ENCODE measurements at places on chromosomes 16 and 17.
A peak's percentile ranks its signal among the peaks of the same experiment; 100 is the strongest.

- DNase-seq: no peak
Observed at GRCh38 chr16:86027373-86028126, 128.6 kb downstream of the IRF8 start.

GRCh38 chr16:24935336-24935735 lies 79.8 kb downstream of the ARHGAP17 start:
- no peak for DNase-seq

DNA sequence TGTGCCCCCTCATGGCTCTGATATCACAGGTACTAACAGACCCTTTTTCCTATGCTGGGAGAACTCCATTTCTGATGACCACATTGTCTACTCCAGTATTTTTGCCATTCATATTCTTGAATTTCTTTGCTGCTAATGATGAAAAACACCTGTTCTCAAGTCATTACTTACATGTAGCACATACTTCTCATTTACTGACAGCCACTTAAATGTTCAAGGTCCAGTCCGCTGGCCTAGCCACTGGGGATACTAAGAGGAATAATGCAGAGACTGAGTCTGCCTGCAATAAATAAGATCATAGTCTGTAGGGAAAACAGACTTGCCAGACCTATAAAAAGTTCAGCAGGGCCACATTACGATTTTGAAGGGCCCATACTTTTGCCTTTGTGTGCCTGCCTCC lies 27.5 kb downstream of the TEX14 start:
- DNase-seq: no peak

DNA sequence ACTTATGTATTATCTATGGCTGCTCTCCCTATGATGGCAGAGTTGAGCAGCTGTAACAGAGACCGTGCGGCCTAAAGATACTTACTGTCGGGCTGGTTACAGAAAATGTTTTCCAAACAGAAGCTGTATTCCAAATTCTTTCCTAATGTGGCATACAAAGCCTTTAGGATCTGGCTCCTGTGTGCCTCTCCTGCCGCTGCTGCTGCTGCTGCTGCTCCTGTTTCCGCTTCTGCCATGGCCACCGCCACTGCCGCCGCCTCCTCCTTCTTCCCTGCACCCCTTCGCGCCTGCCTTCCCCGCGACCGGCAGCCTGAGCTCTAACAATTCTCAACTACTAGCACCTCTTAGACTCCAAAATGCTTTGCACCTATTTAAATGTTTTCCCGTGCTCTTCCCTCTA lies 263.9 kb upstream of the TBX2 start:
- DNase-seq: no peak

- no peak for DNase-seq
Observed at GRCh38 chr16:54931120-54932014, 702 bp downstream of the IRX5 start.

DNA sequence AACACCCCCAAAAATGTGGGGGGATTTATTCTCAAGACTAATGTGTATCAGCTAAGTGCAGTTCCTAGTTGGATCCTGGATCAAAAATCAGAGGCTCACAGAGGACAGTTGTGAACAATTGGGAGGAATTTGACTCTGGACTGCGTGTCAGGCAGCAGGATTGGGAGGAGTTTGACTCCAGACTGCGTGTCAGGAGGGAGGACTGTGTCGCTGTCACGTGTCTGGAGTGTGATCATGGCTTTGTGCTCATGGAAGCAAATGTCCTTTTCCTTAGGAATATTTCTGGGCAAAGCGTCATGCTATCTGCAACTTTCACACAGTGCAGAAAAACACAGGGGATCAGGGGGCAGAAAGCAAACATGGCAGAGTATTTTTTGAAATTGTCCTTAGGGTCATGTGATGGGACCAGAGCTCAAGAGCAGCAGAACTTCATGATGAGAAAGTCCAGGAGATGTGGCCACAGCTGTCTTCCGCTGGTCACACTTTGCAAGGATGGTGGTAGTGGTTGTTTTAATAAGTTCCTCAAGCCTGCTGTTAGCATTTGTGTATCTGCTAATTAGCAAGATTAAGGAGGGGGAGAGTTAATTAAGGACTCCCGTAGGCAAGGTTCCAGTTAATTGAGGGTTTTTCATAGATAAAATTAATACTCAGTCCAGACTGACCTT lies 122.0 kb upstream of the CHMP6 start:
- DNase-seq: no peak

DNA sequence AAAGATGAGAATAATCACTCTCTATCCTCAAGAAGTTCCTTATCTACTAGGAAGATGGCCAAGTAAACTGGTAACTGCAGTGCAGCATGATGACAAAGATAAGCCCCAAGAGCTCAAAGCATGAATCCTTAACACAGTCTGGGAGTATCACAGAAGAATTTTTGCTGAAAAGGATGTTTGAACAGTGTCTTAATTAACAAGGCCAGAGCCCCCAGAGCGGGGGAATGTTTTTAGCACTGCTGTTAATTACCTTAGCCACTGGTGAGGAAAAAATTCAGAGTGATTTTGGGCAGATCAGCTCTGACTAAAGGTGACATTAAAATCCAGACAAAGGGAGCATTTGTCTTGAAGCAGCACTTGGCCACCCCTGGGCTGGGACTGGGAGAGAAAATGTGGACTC lies 30.1 kb downstream of the ADAMTS18 start:
- no peak for DNase-seq

- DNase-seq: no peak
Observed at GRCh38 chr17:57309479-57309878, 53.2 kb downstream of the MSI2 start.

- DNase-seq: no peak
Observed at GRCh38 chr17:13051915-13052314, 34.1 kb upstream of the ELAC2 start.

GRCh38 chr17:80132906-80133625 lies 13.9 kb downstream of the EIF4A3 start:
- DNase-seq: no peak

GRCh38 chr17:3572231-3572630 lies 14.6 kb upstream of the TRPV3 start:
- DNase-seq: no peak

DNA sequence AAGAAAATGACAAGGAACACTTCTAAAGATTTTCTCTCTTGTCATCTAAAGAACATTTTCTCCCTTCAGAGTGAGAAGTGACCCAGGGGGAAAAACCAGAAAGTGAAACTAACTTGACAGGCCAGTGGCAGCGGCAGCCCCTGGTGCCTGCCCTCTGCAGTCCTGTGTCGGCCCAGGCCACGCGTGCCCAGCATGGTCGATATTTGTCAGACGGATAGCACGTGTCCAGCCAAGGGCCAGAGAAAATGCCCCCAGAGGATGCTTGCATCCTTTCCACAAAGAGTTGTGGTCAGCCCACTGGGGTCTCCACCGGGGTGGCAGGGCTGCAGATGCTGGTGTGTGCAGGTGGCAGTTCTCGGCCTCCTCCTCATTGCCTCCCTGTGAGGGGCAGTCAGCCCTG lies 176.6 kb downstream of the RAB11FIP4 start:
- DNase-seq: no peak

- DNase-seq: no peak
Observed at GRCh38 chr16:66269617-66270332, 96.7 kb upstream of the CDH5 start.

DNA sequence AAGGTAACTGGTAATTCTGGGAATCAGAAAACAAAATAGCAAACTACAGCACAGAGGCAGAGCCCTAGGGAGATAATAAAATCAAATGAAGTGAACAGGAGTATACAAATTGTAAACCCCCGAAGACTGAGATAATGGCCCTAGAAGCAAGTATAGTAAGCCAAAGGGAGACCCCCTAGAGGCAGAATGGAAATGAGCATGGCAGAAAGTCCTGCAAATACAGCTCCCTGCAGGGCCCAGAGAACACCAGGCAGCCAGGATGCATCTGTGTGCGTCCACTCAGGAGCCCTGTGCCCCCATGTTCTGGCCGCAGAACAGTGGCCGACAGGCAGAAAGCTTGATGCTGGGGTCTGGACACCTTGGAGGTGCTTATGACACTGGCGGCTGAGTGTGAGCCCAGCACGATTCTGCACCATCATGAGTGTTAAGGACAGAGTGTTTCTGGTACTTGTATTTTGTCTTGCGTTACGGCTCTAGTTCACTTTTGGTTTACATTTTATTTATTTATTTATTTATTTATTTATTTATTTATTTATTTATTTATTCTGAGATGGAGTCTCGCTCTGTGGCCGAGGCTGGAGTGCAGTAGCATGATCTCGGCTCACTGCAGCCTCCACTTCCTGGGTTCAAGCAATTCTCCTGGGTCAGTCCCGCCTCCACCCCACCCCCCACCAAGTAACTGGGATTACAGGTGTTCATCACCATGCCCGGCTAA lies 48.7 kb downstream of the RGS9 start:
- no peak for DNase-seq

- no peak for DNase-seq
Observed at GRCh38 chr16:85424260-85425073, 188.7 kb upstream of the GSE1 start.

- DNase-seq: no peak
Observed at GRCh38 chr17:4987767-4988567, 492 bp upstream of the CAMTA2 start.

GRCh38 chr17:64377769-64378282 lies 12.8 kb downstream of the PECAM1 start:
- DNase-seq: no peak

DNA sequence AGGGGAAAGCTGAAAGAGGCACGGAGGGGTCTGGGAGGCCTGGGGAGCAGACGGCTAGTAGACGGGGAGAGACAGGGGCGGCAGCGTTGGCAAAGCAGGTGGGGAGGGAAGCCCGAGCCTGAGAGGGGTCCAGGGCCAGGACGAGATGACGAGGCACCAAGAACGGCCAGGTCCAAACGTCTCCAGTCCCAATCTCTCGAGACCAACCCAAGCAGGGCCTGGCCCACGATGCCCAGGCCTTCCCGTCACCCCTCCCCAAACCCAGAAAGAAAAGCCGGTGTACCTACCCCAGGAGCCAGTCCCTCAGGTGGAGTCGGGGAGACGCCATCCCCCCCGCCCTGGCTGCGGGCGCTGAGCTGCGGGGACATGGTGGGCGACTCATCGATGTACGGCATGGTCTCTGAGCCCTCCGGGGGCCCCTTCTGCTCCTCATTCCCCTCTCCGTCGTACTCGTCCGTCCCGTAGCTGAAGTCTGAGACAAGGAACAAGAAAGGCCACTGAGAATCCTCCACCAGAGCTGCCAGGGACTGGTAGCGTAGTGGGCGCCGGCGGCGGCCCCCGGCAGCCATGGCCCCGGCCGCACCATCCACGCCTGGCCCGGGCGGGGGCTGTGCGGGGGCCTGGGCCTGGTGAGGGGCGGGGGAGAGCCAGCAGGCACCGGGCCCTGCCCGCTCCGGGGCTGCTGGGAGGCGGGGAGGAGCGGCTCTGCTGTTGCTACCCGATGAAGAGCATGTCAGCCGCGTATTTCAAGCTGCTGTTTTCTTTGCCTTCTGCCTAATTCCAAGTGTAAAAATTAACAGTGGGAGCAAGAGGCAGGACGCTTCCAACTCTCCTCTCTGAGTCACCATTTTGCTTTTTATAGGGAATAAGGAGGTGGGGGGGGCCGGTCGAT lies 54.6 kb downstream of the ABR start:
- DNase-seq: no peak

DNA sequence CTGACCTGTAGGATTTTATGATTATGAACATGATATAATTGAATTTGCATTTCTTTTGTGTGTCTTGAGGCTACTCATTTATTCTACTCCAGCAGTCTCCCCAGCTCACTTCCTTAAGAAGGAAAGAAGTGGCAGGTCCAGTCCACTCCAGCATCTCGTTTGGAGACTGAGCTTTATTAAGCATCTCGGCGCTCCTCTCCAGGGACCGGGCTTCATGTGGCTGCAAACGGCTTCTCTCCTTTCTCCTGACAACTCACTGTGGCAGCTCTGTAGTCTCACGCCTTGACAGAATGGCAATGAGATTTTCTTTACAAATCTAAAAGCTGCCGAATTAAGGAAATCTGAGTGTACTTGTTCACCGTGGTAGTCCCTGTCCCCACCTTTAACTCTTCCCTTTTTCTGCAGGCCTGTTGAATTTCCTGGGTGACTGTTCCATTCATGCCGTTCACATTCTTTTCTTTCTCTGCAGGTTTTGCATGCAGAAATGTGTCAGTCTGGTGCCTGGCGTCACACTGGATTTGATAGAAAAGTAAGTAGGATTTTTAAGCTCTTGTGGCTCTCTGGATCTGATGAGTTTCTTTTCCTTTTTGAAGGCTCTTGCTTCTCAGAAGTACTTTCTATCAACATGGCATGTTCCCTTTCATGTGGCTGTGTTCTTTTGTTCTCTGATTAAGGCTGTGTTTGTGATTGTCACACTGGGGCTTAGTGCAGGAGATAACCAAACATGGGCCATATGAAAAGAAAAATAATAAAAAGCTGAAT lies 200.5 kb upstream of the CHMP6 start:
- DNase-seq: no peak

DNA sequence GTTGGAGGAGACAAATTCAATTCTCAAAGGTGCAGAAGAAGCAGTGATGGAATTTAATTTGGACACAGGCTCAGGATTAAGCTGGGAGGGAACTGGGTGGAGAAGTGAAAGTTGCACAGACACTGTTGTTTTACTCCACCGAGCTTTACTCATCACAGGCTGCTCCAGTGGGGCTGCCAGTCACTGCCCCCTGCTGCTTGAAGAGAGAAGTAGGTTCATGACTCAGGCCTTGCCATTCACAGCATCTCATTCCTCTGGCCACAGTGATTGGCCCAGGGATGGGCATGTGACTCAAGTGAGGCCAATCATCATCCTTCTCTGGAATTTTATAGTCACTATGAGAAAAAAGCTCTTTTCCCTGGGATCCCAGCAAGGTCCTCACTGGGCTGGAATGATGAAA lies 11.8 kb downstream of the GNAO1 start:
- peak; percentile 37 for DNase-seq

DNA sequence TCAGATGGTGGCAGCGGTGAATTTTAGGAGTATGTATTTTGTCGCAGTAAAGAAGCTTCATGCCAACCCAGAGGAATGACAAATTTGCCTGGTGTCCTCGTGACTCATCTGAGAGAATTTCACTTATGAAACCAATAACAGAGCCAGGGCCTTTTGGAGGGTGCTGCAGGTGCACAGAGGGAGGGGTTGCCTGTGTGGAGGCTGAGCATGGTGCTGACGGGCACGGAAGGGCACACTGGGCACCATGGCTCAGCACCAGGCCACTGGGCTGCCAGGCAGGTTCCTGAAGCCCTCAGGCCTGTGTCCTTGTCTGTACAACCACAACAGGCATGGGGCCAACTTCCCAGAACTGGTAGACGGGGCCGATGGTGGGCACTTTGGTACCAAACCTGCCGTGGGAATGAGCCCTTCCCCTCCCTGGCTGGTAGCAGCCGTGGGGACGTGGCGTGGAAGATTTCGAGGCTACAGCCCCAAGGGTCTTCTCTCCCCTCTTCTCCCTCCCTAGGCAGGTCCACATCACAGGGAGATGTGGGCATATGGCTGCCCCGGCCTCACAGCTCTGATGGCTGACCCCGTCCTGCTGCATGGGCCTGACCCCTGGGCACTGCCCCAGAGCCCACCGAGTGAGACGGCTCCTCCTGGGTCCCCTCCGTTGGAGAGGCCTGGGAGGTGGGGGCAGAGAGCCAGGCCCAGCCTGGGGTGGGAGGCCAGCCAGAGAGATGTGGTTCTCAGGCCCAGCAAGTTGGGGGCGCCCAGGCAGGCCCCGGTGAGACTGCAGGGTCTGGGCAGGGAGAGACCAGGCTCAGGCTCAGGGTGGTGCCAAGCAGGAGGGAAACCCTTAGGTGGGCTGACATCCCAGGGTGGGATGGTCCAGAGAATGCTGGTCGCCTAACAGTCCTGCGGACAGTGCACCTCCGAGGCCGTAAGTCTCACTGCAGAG lies 30.2 kb upstream of the ZNF469 start:
- DNase-seq: no peak

- peak; percentile 55 for DNase-seq
Observed at GRCh38 chr16:50747207-50747956, 5.5 kb downstream of the CYLD start.

GRCh38 chr16:67760206-67760955 lies 41.3 kb upstream of the GFOD2 start:
- DNase-seq: no peak
